ENCODE measurements at places on chromosomes 2 and 18.

DNA sequence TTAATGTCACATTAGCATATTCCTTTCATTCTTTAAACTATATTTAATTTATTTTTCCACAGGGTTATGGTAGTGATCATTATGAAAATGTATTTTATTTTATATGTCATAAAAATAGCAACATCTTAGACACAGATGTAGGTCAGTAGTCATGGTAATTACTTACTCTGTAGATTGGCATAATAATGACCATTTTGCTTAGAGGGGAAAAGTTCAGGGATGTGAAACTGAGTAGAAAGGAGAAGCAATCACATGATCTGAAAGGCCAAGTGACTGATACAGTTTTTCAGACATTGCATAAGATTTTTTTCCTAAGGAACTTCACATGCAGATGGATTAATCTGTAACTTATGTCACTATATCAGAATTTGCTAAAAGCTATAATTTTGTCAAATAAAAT is 286.9 kb downstream of the CTNNA2 start:
- no peak for DNase-seq

- DNase-seq: no peak
Observed at GRCh38 chr18:34840256-34840826, 130.2 kb downstream of the DTNA start.

GRCh38 chr2:9809448-9810088 is 33.7 kb upstream of the TAF1B start:
- no peak for DNase-seq

DNA sequence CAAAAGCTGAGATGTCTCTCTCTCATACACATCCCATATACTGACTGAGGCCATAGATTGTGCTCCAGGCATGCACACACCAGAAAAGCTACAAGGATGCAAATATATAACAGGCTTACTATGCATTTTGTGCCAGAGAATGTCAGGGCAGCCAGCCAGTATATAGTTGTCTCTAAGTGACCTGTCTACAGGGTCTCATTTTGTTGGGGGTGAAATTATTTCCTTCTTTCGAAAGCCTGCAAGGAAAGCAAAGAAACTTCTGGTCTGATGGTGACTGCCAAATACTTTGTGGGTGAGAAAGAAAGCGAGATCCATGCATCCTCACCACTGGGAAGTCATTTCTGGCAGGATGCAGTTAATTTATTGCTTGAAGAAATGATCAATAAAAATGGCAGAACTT is 70.2 kb downstream of the CDCA7 start:
- no peak for DNase-seq

GRCh38 chr18:55422456-55423180 is 165.4 kb downstream of the TCF4 start:
- no peak for DNase-seq

- DNase-seq: no peak
Observed at GRCh38 chr2:127014224-127014623, 92.7 kb downstream of the BIN1 start.

GRCh38 chr2:24721470-24721869 is 71.7 kb downstream of the PTRHD1 start:
- no peak for DNase-seq

- no peak for DNase-seq
Observed at GRCh38 chr2:167950571-167950970, 296.8 kb downstream of the STK39 start.

DNA sequence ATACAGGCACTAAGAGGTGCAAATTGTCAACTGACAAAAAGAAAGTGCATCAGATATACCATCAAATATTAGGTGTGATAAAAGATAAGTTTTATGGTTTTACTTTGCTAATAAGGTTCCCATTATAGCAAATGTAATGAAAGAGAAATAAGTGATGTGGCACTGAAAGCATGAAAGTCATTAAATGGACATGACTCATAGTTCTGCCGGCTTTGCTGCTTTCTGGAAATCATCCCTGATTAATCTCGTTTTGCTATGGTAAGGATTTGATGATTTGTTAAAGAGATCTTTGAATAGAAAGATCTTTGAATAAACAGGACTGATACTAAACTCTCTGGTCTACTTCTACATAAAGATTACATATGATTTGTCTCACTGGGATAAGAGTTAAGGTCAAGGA is 72.7 kb downstream of the CLIP4 start:
- no peak for DNase-seq

GRCh38 chr2:114237331-114237730 is 205.1 kb upstream of the DPP10 start:
- no peak for DNase-seq

- no peak for DNase-seq
Observed at GRCh38 chr2:239380831-239381708, 19.8 kb downstream of the HDAC4 start.

DNA sequence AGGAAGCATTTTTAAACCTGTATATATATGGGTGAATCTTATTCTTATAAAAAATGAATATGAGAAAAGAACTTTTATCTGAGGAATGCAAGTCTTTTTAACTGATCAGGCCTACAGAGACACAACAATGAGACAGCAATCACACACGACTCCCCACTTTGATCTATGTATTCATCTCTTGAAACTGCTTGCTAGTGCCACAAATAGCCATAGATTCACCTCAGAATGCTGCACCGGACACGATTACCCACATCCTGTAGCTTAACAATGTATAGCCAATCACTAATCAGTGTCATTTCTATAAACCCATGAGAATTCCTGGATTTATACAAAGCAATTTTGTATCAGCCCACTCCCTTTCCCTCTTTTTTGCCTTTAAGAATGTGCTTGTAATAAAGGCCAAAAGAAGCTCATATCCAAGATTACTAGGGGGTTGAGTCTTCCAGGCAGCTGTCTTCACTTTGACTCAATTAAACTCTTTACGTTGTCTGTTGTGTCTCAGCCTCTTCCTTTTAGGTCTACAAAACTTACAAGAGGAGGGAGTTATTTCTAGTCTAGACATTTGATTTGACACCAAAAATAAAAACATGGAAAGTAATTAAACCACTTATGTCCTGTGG is 94.9 kb downstream of the MBD2 start:
- DNase-seq: no peak

- no peak for DNase-seq
Observed at GRCh38 chr2:86026744-86027065, 79.0 kb downstream of the POLR1A start.

GRCh38 chr2:191369034-191369433 is 123.8 kb downstream of the MYO1B start:
- no peak for DNase-seq

GRCh38 chr2:11419781-11420180 is 46.2 kb downstream of the E2F6 start:
- no peak for DNase-seq

Measured in activated CD8-positive, alpha-beta memory T cell treated with anti-CD3 and anti-CD28 coated beads for 1 hour (primary cell).